Panc1 (cell line): ENCODE measurements at places on chromosomes 1 and 21. TPM values are rescaled to one million over a fixed set of nuclear protein-coding genes. Genes with fewer than 3 reads are reported as not detected.

DNA sequence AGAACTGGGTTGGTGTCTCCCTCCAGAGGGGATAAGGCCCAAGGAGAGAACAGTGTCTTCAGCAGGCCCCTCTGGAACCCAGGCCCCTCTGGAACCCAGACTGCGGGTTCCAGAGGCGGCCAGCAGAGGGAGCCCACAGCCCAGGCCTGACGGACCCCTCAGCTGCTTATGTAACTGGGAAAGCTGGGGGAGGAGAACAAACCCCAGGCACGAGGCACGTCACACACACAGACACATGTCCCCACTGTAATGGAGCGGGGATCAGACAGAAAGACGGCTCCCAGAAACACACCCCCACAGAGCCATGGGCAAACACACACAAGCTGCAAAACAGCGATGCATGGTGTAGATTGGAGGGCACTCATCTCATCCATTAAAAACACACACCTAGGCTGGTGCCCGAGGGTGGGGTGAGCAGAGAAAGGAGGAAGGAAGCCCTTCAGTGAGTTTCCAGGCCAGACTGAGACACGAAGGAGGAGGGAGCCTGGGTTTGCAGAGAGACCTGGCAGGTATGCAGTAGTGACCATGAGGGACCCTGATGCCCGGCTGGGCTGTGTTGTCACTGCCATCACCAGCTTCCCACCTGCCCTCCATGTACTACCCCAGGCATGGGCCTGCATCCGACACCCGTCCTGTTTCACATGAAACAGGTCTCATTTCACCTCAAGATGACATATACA, 2.8 kb upstream of the IGSF8 start:
- no peak for DNase-seq

Gene CFAP45
- total RNA-seq: 1.6 TPM

Gene MX2
- total RNA-seq: 56.7 TPM

Gene WNT3A
- not detected for total RNA-seq

GRCh38 chr1:228471762-228472398, 15.3 kb upstream of the RNF187 start:
- no peak for DNase-seq

Gene PLEKHN1
- 9.8 TPM for total RNA-seq

Gene ZNF281
- 34.2 TPM for total RNA-seq
